ENCODE measurements at places on chromosomes 5 and 9.

DNA sequence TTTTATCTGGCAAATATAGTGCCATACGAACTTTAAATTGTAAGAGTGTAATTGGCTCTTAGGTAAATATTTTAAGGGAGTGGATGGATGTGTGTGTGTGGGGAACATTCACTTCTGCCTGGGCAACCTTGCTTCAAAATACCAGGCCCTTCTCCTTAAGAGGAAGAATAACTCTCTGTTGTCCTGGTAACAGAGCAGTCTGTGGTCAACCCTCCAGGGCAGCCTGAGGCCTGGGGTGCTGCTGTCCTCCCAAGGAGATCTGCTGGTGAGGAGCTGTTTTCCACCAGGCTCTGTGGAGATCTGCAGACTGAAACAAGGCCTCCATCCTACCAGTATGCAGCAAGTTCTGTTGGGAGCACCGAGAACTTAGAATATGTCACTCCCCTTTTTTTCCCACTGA, 325.2 kb downstream of the PSAT1 start:
- DNase-seq: no peak

GRCh38 chr9:92607773-92608172, 62.2 kb downstream of the IPPK start:
- DNase-seq: no peak

GRCh38 chr5:149596712-149597111, 15.4 kb downstream of the ARHGEF37 start:
- DNase-seq: no peak

- no peak for DNase-seq
Measured at GRCh38 chr9:127084076-127085039, 38.1 kb downstream of the ANGPTL2 start.

- DNase-seq: no peak
Measured at GRCh38 chr5:61200582-61201155, 38.4 kb upstream of the SMIM15 start.

GRCh38 chr9:122227575-122227900, 1.2 kb downstream of the LHX6 start:
- DNase-seq: no peak

- DNase-seq: peak; percentile 46
Measured at GRCh38 chr9:123338710-123339665, 17.0 kb upstream of the CRB2 start.

DNA sequence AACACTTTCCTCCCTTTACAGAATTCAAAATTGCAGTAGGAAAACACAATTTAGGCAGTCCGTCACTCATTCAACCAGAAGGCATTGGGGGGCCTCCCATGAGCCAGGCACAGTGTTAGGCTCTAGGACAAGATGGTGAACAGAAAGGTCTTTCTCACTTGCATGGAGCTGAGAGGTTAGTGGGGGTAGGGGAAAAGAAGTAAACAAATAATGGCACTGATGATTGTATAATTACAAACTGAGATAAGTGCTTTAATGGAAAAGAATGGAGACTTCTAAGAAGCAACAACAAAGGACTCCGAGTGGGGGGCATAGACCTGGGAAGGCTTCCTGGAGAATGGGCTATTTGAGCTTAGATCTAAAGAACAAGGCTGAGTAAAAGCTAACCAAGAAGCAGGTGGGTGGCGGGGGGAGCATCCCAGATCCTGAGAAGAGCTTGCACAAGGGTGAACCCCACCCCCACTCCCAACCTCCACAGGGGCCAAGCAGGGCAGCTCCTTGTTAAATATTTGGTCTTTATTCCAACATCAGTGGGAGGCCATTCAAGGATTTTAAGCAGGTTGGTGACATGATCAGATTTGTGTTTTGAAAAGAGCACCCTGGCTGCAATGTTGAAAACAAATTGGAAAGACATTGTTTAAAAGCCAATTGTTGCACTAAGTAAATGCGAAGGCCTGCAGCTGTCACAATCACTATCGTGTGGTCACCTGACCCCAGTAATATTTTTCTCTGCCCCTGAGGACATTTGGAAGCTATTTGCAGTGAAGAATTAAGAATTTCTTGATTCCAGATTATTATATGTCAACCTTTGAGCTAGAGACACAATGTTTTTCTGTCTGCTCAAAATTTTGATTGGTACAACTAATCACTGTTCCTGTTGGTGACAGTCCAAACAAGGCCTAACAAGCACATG, 73.9 kb upstream of the EFNA5 start:
- no peak for DNase-seq

DNA sequence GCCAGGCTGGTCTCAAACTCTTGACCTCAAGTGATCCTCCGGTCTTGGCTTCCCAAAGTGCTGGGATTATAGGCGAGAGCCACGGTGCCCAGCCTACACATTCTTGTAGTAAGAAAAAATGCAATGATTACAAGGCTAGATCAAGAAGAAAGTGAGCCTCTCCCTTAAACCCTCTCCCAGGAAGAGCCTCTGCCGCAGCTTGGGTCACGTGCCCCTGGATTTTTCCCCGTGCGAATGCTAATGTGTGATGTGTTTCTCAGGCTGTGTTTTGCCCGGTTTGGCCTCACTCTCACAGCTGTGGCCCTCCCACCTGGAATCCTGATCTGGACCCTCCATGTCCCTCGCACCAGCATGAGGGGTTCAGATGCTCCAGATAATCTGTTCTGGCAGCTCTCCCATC, 6.9 kb downstream of the PLPP7 start:
- DNase-seq: no peak

GRCh38 chr9:21413624-21414023, 4.7 kb downstream of the IFNA8 start:
- no peak for DNase-seq

- no peak for DNase-seq
Measured at GRCh38 chr5:150765011-150765798, 6.4 kb upstream of the DCTN4 start.

- no peak for DNase-seq
Measured at GRCh38 chr5:19322716-19323485, 665.1 kb downstream of the CDH18 start.

GRCh38 chr5:105168806-105169205, 1606.2 kb upstream of the NUDT12 start:
- DNase-seq: no peak

DNA sequence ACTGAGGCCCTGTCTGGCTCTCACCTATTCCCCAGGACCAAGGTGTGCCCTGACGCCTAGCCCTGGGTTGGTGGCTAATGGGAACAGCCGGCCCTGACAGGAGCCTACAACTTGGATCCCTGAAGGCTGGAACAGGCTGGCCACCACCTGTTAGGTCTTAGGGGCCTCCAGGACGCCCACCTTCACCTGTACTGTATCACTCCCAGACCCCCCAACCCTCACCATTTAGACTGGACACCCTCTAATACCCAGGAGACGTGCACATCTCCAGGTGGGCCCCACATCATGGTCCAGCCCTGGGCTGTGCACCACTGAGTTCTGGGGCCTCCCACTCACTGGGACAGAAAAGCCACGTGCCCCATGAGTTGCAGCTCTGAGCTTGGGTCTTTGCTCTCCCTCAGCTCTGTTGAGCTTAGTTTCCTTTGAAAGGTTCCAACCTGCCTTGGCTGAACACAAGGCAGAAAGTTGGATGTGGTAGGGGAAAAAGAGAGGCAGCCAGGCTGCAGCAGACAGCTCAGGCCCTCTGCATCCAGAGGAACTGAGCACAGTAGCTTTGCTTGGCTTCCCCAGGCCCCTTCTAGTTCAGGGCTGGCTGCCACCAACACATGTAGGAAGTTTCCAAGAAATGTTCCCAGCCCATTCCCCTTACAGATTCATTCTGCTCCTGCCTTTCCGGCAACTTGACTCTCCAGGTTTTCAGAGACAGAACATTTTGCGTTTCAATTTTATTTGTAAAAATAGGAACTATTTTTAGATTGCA, 116.8 kb upstream of the TBC1D2 start:
- no peak for DNase-seq

- DNase-seq: no peak
Measured at GRCh38 chr5:72355706-72356299, 35.6 kb downstream of the PTCD2 start.

GRCh38 chr5:135188233-135188914, 154.3 kb upstream of the PITX1 start:
- no peak for DNase-seq

DNA sequence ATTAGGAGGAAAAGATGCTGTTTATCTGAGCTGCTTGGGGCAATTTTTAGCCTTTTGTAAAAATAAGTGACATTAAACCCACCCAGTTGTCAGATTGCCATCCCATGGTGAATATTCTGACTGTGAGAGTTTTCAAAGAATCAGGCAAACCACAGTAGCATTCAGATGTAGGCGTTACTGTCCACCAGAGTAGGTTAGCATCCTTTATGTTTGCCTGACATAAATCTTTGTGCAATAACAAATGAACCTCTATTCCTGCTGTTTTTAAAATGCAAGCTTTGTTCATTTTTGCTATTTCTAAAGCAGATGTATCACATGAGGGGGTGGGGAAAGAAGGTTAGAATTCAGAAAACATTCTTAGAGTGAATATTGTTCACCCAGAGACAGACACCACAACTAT, 427.8 kb downstream of the CDH9 start:
- DNase-seq: no peak

DNA sequence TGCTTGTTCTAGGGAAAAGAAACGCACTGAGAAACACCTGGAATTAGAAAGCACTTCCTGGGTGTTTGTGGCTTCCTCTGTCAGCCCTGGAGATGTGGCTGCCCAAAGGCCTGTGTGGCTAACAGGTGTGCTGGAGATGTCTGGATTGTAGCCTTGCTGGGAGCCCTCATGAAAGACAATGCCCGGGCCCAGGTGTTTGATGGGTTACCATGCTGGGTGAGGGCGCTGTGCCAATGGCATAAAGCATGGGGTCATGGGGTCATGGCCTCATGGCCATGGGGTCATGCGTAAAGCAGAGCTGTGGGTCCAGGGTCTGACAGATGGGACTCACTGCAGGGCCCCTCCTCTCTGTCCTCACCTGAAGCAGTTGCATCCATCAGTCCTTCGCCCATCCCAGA, 21.6 kb downstream of the ANKRD33B start:
- DNase-seq: no peak

DNA sequence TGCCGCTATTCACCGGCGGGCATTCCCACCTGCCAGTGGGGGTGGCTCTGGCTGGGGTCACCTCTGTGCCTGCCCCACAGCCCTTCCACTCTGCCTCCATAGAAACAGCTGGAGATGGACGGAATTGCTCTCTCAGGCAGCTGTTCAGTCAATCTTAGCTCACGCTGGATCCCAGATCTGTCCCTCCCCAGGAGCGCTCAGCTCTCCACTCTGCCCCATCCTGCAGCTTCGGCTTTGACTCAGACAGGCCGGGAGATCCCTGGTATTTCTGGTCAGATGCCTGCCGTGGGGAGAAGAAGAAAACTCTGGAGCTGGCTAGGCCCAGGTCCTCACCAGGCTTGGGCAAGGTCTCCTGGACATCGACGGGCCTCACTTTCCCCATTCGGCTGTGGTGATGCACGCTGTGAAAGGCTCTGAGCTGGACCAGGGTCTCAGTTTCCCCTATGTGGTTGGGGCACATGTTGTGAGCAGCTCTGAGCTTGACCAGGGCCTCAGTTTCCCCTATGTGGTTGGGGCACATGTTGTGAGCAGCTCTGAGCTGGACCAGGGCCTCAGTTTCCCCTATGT, 7.6 kb upstream of the SLC9A3 start:
- DNase-seq: no peak

DNA sequence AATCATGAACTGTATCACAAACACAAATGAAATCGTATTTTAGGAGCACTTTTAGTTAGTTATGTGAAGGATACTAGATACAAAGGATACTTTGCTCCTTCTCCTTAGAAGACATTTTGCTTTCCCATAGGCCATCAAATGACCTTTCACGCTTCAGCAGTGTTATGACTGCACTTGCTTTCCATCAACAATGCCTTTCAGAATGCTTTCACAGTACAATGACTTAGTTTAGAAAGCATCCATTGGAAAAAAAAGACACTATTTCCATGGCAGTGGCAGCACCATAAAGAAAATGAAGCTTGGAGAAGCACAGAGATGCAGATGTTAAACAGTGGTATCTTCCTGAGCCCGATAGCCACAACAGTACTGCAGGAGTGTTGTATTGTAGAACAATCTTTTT, 203.9 kb downstream of the PCSK1 start:
- no peak for DNase-seq

- DNase-seq: no peak
Measured at GRCh38 chr5:164345173-164345849, 839.9 kb downstream of the MAT2B start.

- DNase-seq: no peak
Measured at GRCh38 chr9:135955934-135956801, 5.0 kb downstream of the UBAC1 start.

DNA sequence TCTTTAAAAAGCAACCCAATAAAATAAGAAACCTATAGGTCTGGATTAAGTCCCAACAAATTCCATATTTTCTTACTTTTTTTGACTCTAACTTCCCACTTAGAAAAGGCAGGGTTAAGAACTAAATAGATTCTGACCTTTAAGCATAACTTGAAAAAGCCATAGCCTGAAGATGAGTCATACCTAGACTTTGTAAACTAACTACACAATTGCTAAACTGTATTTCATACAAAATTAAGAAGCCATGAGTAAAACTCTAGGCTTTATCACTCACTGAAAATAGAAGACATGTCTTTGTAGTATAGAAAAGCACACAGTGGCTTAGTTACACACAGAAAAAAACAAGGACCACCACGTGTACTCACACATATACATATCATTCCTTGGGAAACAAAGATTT, 51.5 kb downstream of the MLLT3 start:
- no peak for DNase-seq

- no peak for DNase-seq
Measured at GRCh38 chr5:170006021-170006420, 25.7 kb upstream of the INSYN2B start.

DNA sequence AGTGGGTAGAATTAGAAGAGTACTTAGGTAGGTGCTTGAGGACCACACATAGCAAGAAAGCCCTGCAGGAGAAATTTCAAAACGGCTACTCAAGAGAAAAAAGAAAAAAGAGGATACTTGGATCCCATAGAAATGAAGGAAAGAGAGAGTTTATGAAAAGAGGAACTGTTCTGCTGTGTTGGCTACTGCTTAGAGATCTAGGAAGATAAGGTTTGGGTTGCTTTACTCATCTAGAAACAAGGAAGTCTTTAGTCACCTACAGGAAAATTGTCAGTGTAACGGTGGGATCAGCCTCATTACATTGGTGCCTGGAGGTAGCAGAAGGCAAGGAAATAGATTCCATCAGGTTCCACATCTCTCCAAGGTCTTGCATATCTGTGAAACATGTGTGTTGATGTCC, 14.8 kb upstream of the C5orf46 start:
- DNase-seq: no peak

- DNase-seq: no peak
Measured at GRCh38 chr9:91307279-91307678, 54.4 kb downstream of the AUH start.

DNA sequence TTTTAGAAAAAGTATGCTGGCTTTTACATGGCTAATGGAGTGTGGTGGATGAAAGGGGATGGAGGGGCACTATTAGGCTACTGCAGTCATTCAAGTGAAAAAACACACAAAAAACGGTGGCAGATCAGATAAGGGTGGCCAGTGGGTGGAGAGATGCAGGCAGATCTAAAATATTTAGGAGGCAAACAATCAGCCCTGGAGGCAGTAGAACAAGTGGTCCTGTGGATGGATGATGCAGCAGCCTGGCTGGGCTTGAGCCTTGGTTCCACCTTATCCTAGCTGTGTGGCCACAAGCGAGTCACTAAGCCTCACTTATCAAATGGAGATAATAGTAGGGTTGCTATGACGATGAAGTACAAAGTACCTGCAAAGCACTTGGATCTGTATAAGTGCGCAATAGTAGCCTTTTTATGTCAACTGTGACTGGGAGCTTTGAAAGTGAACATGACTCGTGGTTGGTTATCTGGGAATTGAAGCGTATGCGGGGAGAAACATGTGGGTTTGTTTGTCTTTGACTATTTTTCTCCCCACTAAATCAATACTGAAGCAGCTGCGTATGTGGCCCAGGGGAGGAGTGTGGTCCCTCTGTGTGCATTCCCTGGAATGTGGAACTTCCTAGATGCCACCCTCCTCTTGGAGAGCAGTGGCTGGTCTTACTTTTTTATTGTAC, 20.2 kb downstream of the NSG2 start:
- no peak for DNase-seq

Measured in stimulated activated CD4-positive, alpha-beta T cell treated with anti-CD3 and anti-CD28 coated beads, Interleukin-2, amount 100 ng/mL, for 4 hours (primary cell).